NCI-H748 treated with DMSO at 0.1 percent for 48 hours (cell line): ENCODE measurements at places on chromosomes 11 and 22.

DNA sequence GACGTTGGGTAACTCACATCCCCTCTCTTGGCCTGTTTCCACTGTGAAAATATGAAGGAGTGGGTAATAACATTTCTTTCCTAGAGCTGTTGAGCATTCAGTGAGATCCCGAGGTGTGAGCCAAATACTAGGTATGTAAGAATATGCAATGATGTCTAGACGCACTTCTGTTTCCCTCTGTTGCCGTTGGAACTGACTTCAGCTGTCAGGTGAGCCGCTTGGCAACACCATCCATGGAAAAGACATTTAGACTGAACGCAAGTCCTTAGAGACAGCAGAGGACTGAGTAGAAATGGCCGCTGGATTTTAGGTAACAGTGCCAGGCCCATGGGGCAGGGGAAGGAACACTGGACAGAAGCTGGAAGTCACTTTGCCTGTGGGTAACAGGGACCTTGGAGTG is 29.5 kb upstream of the SHANK2 start:
- no peak for DNase-seq

DNA sequence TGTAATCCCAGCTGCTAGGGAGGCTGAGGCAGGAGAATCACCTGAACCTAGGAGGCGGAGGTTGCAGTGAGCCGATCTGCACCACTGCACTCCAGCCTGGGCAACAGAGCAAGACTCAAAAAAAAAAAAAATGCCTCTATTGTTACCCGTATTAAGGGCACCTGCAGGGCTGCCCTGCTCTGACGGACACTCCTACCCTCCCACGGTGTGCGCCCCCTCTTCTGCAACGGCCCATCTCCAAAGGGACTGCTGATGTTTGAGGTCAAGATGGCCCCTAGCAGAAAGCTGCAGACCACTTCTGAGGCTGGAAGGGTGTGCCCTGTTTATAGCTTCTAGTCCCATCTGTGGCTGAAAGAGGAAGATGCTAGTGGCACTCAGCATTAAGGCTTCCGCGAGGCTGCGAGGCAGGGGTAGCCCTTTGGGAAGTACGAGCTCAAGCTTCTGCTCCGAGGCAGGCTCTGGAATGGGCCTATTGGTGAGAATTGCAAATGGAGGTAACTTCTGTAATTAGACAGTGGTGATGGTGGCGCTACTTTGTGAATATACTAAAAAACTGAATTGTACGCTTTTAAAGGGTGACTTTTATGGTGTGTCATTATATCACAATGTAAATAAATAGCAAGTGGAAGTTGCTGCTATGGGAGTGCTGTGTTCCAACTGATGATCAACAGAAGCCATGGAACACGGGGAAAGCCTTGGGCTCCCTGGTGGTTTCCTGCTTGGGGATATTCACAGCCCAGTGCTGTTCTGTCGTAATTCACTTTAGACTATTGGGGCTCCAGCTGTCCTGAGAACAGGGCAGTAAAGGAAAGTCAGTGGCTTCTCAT is 24.3 kb downstream of the ARFGAP2 start:
- peak; percentile 57 for DNase-seq

DNA sequence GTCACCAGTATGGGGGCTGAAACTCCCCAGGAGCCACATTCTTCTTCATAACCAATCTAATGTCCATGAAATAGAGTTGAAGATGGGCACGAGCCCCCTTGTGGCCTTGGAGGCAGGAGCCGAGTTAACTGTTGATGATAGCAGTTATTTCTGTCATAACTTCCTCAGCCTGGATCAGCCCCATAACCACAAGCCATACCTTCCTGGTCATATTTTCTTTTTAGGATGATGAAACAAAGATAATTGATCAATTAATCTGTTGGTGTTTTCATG is 65.0 kb upstream of the TTC12 start:
- DNase-seq: no peak

GRCh38 chr11:125626288-125626950 is 1.5 kb downstream of the CHEK1 start:
- peak; percentile 59 for DNase-seq

DNA sequence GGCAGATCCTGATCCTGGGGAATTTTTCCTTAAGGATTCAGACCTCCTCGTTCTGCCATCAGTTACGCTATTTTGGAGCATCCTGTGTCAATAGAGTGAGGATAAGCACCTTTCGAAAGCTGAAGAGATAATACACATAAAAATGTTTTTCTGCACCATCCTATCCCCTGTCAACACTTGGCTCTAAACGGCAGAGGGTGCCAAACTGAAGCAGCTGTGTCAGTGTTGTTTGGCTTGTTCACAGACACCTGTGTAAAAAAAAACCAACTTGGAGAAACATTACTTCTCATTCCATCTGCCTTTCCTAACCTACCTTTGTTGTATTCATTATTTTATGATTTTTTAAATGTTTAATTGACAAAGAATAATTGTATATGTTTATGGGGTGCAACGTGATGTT is 417.0 kb upstream of the DDI1 start:
- peak; percentile 13 for DNase-seq

DNA sequence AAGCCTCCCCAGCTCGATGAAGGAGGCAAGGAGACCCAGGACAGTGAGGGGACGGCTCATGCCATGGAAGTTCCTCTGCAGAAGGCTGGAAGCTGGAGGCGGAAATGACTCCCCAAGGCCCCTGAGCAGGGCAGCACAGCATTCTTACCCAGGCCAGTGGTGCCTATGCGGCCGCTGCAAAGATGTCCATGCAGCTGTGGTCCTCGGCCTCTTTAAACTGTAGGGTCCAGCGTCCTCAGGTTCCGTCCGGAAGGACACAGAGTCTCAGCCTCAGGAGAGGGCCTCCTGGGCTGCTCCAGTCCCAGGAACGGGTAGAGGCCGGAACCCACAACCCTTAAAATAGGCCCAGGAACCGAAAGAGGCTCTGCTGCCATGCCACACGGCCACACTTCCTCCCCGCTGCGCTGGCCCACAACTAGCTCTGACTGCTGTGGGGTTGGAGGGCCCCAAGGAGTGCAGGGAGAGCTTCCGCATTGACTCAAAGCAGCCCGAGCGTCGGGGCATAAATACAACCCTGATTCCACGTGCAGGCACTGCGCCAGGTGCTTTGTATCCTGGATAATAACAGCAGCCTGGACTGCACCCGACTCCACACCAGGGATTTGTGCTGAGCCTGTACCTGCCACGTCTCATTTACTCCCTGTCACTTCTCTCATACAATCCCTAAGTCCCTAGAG is 5.5 kb downstream of the KIAA0930 start:
- no peak for DNase-seq

GRCh38 chr11:3885855-3886254 is 30.4 kb downstream of the STIM1 start:
- no peak for DNase-seq

- no peak for DNase-seq
Measured at GRCh38 chr11:72254299-72254993, 10.5 kb upstream of the PHOX2A start.

- no peak for DNase-seq
Measured at GRCh38 chr11:109267293-109268095, 154.5 kb upstream of the C11orf87 start.
